ENCODE measurements at places on chromosomes 13 and 19.
A peak's percentile ranks its signal among the peaks of the same experiment; 100 is the strongest.

- DNase-seq, result no peak
Observed at GRCh38 chr19:4267901-4268815, 10.9 kb upstream of the SHD start.

DNA sequence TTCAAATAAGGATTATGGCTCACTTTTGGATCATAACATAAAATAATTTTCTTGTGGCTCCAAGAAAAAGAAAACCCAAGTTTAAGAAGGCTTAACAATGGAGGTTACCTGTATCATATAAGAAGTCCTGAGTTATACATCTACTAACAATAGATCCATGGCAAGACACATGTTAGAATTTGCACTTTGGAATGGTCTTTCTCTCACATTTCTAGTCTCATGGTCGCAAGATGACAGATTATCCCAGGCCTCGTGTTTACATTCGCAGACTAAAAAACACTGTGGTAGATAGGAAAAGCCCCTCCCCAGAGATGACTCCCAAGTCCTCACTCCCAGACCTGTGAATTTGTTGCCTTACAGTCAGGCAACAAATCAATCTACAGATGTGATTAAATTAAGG lies 746.2 kb upstream of the GPC6 start:
- DNase-seq, result no peak

- DNase-seq, result no peak
Observed at GRCh38 chr19:8204961-8205360, 4.2 kb upstream of the CERS4 start.

- DNase-seq, result no peak
Observed at GRCh38 chr13:49218493-49219051, 1.6 kb upstream of the MLNR start.

- DNase-seq, result no peak
Observed at GRCh38 chr13:34164582-34164981, 346.6 kb downstream of the RFC3 start.

DNA sequence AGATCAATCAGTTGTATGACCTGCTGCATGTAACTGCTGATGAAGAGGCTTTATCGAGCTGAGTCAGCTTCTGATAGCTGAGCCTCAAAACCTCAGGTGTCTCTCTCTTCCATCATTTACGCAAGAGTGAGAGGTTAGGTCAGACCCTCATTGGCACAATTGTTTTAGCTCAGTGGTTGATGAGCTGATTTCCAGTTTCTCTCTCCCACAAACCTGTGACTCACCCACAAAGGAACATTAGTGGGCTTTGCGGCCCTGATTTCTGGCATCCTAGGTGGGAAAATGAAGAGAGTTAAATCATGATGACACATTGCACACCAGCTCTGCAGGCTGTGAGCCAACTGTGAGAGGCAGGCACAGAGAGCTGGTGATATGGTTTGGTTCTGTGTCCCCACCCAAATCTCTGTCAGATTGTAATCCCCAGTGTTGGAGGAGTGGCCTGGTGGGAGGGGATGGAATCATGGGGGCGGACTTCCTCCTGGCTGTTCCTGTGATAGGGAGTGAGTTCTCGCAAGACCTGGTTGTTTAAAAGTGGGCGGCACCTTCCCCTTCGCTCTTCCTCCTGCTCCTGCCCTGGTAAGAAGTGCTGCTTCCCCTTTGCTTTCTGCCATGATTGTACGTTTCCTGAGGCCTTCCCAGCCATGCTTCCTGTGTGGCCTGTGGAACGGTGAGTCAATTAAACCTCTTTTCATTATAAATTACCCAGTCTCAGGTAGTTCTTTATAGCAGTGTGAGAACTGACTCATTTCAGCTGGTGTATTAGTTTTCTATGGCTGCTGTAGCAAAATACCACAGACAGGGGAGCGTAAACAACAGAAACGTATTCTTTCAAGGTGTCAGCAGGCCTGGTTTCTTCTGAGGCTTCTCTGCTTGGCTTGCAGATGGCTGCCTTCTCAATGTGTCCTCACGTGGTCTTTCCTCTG lies 33.5 kb upstream of the TMTC4 start:
- DNase-seq, result no peak

DNA sequence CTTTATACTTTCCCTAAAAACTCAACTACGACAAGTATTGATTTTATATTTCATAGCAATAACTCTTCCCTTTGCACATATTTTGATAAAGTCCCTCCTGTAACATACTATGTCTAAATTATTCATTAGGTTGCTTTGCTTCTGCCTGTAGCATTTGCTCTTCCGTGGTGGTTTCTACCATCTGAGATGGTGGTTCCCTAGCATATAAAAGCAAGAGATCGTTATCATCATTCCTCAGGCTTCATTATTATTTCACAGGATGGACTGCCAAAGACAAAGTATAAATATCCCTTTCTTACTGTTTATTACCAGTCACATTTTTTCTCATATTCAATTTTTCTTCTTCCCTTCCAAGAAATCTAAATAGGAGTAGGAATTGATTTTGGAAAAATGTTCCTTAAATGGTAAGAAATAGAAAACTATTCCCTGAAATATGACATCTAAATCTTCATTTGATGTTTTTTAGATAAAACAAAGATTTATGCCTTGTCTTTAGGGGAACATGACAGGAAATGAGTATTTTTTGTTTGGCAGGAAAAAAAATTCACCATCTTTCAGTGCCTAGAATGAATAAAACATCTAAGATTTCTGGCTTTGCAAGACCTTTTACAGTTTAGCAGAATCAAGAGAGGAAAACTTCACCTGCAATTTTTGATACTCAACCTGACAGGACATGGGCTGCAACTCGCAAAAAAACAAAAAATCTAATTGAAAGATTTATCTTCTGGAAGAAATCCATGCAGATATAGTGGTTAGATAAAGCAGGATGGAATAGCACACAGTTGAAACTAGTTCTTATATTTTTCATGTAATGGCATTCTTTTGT lies 340.0 kb downstream of the SPRY2 start:
- no peak for DNase-seq

GRCh38 chr19:16041299-16041990 lies 34.9 kb upstream of the TPM4 start:
- DNase-seq, result peak; percentile 67
